Nephron progenitor cell (in vitro differentiated cells): ENCODE measurements at places on chromosomes 3 and 15.

DNA sequence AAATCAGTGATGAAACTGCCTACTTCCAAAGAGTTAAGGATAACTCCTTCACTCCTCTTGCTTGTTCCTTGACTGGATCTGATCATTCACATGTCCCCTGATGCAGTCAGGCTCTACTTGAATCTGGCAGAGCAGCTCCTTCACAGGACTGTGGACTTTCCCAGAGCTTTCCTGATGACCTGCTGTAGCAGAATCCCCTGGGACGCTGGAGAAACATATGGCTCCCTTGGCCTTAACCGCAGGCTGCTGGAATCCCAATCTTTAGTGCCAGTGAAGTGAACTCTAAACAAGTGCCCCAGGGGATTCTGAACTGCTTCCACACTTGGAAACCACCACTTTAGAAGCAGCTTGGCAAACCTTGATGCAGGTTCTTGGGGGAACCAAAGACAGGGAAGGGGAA lies 217.8 kb downstream of the CHST2 start:
- DNase-seq, result no peak

- DNase-seq, result no peak
Observed at GRCh38 chr3:9279966-9280365, 30.5 kb upstream of the SRGAP3 start.

- no peak for DNase-seq
Observed at GRCh38 chr3:160999274-160999673, 105.9 kb downstream of the B3GALNT1 start.

DNA sequence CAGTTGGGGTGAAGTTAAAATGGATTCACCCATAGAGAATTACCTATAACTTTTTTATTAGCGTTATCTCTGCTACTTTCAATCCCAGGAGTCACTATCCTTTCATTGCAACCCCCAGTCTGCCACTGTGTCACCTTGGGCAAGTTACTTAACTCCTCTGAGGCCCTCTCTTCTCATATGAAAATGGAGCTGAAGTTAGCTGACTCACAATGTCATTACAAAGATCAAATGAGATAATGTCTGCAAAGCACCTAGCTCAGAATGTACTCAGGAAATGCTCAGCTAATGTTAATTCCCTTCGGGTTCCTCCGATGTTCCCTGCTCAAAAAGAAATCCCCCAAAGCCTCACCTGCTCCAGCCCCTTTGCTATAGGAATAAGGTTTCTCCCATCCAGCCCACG lies 50.0 kb downstream of the TRIM42 start:
- no peak for DNase-seq

DNA sequence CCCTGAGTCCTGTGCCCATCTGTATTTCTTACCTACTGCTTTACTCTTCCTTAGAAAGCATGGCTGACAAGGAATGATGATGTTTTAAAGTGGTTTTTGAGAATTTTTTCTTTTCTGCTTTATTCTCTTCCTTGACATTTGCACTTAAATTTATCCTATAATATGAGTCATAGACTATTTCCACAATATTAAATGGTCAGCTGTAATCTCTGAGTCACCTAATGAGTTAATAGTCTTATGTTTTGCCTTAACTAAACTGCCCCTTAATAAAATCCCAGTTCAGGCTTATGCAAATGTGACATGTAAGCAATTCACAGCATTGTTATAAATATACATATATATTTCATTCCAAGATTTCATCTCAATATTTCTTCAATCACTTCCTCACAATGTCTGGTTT lies 23.8 kb downstream of the MEIS2 start:
- no peak for DNase-seq

- no peak for DNase-seq
Observed at GRCh38 chr15:88241060-88241459, 15.5 kb downstream of the NTRK3 start.

DNA sequence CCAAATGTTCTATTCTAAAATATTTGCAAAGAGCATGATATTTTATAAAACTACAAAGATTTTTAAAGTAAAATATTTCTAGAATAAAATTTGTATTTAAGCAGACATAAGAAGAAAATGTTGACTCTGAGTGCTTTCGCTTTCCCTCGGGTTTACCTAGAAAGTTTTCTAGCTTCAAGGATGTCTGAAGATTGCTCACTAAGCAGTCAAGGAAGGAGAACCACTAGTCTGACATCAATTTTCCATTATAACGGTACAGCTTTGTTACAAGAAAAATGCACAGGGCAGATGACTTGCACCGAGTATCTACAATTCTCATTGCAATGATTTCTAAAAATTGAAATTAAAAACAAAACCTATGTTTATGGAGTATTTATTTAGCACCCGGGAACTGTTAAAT lies 14.2 kb downstream of the GPR15 start:
- no peak for DNase-seq
